Type B pancreatic cell (in vitro differentiated cells): ENCODE measurements at places on chromosomes 3 and 15. TPM values are rescaled to one million over a fixed set of nuclear protein-coding genes. Genes with fewer than 3 reads are reported as not detected.

Gene MKRN3
- 0.34 TPM in 1 of 2 replicates, not detected in the other for total RNA-seq

Gene RPP25
- 9.9 and 11.3 TPM in 2 replicates for total RNA-seq

Gene GOLGA6L10
- 2.7 and 6.3 TPM in 2 replicates for total RNA-seq

Gene TMEM115
- 42.7 and 44.4 TPM in 2 replicates for total RNA-seq

Gene MME
- 50.3 and 65.8 TPM in 2 replicates for total RNA-seq

Gene RASGRF1
- 0.41 and 1.5 TPM in 2 replicates for total RNA-seq

Gene PML
- total RNA-seq: 28.7 and 29.8 TPM in 2 replicates

Gene CACNA2D2
- 7.8 and 19.4 TPM in 2 replicates for total RNA-seq

Gene PLA1A
- total RNA-seq: 0.64 and 1.6 TPM in 2 replicates

Gene SMAD6
- 27.0 and 31.7 TPM in 2 replicates for total RNA-seq

Gene YEATS2
- total RNA-seq: 47.6 and 52.5 TPM in 2 replicates

Gene PLAAT1
- total RNA-seq: 2.6 and 3.0 TPM in 2 replicates

Gene TMEM212
- not detected in 2 replicates for total RNA-seq

Gene ZNF639
- 24.9 and 33.2 TPM in 2 replicates for total RNA-seq

Gene DUOXA1
- 3.2 and 9.4 TPM in 2 replicates for total RNA-seq

Gene PPP1R14D
- 0.70 and 1.0 TPM in 2 replicates for total RNA-seq

Gene ADCY5
- total RNA-seq: 4.0 and 9.1 TPM in 2 replicates

Gene CD47
- 113 and 204 TPM in 2 replicates for total RNA-seq

Gene FMN1
- 15.8 and 22.1 TPM in 2 replicates for total RNA-seq

Gene NEK10
- 1.4 and 4.2 TPM in 2 replicates for total RNA-seq

Gene CYP1A2
- 1.6 TPM in 1 of 2 replicates, not detected in the other for total RNA-seq

Gene IRAK2
- 1.4 and 2.5 TPM in 2 replicates for total RNA-seq

Gene ITGA11
- 0.26 and 0.92 TPM in 2 replicates for total RNA-seq

Gene CCNB2
- 24.6 and 63.0 TPM in 2 replicates for total RNA-seq

Gene HPS3
- 18.2 and 24.8 TPM in 2 replicates for total RNA-seq

Gene SEC61A1
- 207 and 230 TPM in 2 replicates for total RNA-seq

Gene WDR72
- 2.0 and 6.9 TPM in 2 replicates for total RNA-seq

Gene KCNMB2
- 1.1 and 1.3 TPM in 2 replicates for total RNA-seq

Gene NPAP1
- total RNA-seq: 0.12 and 0.17 TPM in 2 replicates

Gene WDR6
- 272 and 334 TPM in 2 replicates for total RNA-seq

Gene HIGD2B
- not detected in 2 replicates for total RNA-seq

Gene THSD4
- 23.1 and 43.3 TPM in 2 replicates for total RNA-seq

Gene FBN1
- 7.9 and 58.4 TPM in 2 replicates for total RNA-seq

Gene LTK
- 0.51 and 0.55 TPM in 2 replicates for total RNA-seq

Gene AADACL2
- 11.7 and 43.6 TPM in 2 replicates for total RNA-seq
